ENCODE measurements at places on chromosomes 2 and 18. TPM values are rescaled to one million over a fixed set of nuclear protein-coding genes. Genes with fewer than 3 reads are reported as not detected.

DNA sequence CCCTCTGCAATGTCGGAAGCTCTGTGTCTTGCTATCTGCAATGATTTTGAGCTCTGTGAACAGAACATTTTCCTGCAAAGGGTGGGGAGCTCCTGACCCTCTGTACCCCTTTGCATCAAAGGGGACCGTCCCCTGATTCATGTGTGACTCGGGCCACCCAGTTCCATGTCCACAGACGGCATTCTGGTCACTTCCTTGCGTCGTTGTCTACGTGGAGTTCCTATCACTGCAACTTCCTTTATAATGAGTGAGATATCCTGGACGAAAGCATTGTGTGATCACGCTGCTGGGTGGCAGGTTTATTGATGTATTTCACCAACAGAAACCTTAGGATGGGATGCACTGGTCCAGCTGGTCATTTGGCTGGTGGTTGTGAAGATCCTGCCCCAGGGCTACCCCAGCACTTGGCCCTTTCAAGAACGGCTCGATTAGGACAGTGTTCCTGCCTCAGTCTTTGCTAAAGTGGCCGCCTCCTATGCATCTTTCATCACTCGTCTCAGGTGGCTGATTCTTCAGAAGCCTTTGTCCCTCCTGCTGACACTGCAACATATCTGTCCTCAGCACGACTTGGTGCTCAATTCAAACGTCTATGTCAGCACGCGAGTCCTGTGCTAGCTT lies 202.7 kb downstream of the ACKR3 start:
- DNase-seq, result no peak

DNA sequence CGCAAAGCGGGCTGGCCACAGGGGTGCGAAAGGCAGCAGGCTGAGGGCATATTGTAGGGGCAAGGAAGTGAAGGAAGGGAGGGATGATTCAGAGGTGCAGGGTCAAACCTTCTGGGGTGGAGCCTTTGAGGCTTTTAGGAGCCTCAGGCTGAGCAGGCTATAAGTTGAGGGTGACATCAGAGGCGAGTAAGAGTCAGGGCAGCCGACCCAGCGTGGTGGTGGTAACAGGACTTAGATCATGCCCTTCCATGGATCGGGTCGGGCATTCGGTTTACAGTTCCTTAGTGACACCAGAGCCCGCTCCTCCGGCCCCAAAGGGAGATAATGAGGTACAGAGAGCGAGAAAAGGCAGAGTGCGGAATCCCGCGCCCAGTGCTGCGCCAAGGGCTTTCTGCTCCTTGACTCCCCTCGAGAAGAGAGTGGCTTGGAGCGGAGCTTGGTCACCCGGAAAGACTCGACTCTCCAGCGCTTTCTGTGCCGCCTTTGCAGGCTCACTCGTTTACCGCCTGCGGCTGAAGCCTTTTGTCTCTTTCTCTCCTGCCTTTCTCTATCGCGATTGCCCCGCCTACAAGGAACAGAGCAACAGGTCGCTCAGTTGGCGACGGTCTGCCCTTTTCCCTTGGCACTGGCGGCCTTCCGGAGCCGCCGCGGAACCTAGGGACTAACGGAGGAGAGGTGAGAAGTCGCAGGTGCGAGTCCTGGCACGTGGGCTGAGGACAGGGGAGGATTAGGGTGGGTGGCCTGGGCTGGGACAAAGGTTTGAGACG lies 720 bp downstream of the LBX2 start:
- DNase-seq, result no peak

GRCh38 chr2:233544200-233544610 lies 22.4 kb downstream of the USP40 start:
- no peak for DNase-seq

DNA sequence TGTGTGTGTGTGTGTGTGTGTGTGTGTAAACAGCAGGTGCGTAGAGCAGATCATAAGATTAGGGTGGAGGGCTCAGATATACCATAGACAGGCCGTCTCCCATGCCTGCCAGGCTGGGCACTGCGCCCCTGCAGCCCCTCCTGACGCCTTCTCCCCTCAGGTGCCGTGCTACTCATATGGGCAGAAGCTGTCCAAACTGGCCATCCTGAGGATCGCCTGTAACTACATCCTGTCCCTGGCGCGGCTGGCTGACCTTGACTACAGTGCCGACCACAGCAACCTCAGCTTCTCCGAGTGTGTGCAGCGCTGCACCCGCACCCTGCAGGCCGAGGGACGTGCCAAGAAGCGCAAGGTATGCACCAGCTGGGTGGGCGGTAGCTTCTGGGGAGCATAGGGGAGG lies 10.0 kb downstream of the ATOH8 start:
- no peak for DNase-seq

- DNase-seq, result no peak
These were observed 440.4 kb downstream of the CCDC85A start for GRCh38 chr2:56624181-56624580.

- DNase-seq, result no peak
These were observed 627.6 kb upstream of the PKDCC start for GRCh38 chr2:41420219-41420618.

DNA sequence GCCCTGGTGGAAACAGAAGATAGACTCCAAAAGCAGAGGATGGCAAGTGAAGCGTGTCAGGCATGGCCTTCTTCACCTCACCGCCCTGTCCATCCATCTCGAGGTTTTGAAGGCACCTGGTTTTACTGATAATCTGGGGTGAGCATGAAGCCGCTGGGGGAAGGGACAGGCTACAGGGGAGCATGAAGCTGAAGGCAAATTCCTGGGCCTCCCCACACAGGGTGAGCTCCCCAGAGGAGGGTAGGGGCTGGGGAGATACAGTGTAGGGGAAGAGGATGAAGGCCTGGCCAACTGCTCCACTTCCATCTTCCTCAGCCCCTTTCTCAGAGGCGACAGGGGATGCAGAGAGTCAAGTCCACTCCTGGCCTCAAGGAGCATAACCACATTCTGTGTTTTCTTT lies 228.3 kb upstream of the SMAD2 start:
- DNase-seq, result no peak

- DNase-seq, result no peak
These were observed 220.1 kb upstream of the PIK3C3 start for GRCh38 chr18:41734917-41735316.

DNA sequence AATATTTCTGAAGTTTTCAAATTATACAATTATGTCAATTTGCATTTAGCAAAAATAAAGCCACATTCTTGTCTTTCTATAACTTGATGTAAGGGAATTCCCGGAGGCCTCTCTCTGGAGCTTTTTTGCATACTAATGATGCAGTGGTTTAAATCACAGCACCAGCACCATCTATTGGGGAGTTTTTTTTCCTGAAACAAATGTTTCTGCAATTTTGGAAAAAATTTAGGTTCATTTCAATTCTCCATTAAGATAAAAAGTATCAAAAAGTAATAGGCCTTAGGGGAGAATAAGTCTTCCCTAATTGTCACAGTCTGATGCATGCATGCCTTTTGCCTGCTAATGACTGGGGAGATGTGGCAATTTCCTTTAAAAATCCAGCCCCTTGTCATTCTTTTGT lies 13.5 kb downstream of the CBLN2 start:
- DNase-seq, result no peak

GRCh38 chr2:118374974-118375755 lies 286.9 kb downstream of the INSIG2 start:
- no peak for DNase-seq

DNA sequence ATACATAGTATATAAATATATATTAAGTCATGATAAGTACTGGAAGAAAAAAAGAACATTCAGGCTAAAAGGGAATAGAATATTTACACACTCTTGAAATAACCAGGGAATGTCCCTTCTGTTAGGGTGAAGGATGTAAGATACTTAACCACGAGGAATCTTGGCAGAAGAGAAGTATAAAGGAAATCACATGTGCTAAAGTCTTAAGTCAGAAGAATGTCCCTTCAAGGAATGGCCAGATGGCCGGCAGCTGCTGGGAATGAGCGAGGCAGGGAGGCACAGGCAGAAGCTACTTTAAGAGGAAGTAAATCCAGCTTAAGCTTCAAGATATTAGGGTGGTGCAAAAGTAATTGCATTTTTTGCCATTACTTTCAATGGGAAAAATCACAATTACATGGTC lies 5.5 kb downstream of the CCDC102B start:
- peak; percentile 80 for DNase-seq

DNA sequence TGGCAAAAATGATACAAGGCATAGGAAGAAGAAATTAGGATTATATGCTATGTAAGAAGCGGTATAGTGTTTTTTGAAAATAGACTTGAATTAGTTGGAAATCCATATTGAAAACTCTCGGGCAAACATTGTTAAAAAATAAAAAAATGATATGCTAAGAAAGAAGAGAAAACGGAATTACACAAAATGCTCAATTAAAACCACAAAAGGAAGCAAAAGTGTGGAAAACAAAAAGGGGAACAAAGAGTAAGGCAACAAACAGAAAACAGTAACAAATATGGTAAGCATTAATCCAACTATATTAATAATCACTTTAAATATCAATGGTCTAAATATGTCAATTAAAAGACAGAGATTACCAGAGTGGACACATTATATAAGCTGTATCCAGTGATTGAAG lies 58.4 kb downstream of the TXNL1 start:
- no peak for DNase-seq

DNA sequence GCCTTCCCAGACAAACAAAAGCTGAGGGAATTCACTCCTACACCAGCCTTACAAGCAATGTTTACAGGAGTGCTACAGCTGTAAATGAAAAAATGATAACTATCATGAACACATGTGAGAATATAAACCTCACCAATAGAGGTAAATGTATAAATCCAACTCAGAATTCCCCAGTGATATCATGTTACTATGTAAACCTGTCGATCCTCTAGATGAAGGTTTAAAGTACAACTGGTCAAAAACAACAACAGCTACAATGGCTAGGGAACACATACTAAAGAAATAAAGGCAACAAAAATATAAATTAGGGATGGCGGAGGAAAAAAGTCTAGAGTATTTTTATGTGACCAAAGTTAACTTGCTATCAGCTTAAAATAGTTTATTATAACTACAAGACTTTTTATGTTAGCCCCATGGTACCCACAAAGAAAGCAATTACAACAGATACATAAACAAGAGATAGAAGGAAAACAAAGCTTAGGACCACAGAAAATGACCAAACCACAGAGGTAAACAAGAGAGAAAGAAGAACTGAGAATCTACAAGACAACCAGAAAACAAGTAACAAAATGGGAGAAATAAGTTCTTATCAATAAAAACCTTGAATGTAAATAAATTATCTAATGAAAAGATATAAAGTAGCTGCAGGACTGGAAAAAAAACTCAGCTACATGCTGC lies 8.3 kb downstream of the CERKL start:
- no peak for DNase-seq

DNA sequence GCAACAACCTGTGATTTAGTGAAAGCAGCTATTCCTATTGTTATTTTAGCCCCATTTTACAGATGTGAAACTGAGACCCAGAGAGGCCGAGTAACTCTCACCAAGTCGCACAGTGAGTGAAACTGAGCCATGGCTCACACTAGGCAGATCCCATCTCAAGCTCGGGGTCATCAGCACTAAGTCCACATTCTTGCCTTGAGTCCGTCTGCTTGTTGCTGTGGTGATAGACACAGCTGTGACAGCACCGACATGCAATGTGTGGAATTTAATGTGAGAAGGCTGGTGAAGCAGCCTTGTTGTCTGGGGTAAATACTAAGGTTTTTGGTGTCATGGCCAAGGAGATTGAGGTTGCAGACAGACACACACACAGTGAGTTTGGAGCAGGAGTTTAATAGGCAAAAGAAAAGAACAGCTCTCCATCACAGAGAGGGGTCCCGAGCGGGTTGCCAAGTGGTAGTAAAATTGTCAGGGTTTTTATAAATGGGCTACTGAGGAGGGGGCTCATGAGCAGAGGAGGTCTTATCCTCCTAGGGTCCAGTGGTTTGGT lies 40.2 kb upstream of the GMCL1 start:
- DNase-seq, result peak; percentile 46

The RAMP1 gene
- 30.5 TPM for polyA plus RNA-seq

The TDRD15 gene
- polyA plus RNA-seq, result not detected

The CFAP65 gene
- polyA plus RNA-seq, result not detected

The ATOH8 gene
- 19.6 TPM for polyA plus RNA-seq

The PSMA8 gene
- not detected for polyA plus RNA-seq

The IL1RL2 gene
- 0.07 TPM for polyA plus RNA-seq

The PRSS56 gene
- polyA plus RNA-seq, result 1.0 TPM

The GCA gene
- 13.0 TPM for polyA plus RNA-seq

The TBR1 gene
- polyA plus RNA-seq, result not detected

The SESTD1 gene
- polyA plus RNA-seq, result 40.2 TPM
